ENCODE measurements at places on chromosomes 7 and 10. TPM values are rescaled to one million over a fixed set of nuclear protein-coding genes. Genes with fewer than 3 reads are reported as not detected.
A peak's percentile ranks its signal among the peaks of the same experiment; 100 is the strongest.

- H3K4me1 ChIP-seq = no peaks in the 10 kb centered on the region
- H3K36me3 ChIP-seq = peaks cover 3% of the 10 kb centered on the region
- H3K4me3 ChIP-seq = no peak overlapping the region
- no peak for DNase-seq
- H3K27ac ChIP-seq = no peak overlapping the region
Measured at GRCh38 chr10:71957546-71958275, 6.5 kb upstream of the CHST3 start.

GRCh38 chr7:2099048-2099957 is 133.4 kb downstream of the MAD1L1 start:
- peaks cover 14% of the 10 kb centered on the region for H3K36me3 ChIP-seq
- H3K27me3 ChIP-seq = peaks cover 1% of the 10 kb centered on the region
- DNase-seq = peak; percentile 59
- H3K4me1 ChIP-seq = peaks cover 42% of the 10 kb centered on the region

The ACTL6B gene
- total RNA-seq = not detected

The FGFBP3 gene
- total RNA-seq = 3.0 TPM

The TRIM50 gene
- not detected for total RNA-seq

The SUN3 gene
- total RNA-seq = not detected
